ENCODE measurements at places on chromosomes 2 and 18. TPM values are rescaled to one million over a fixed set of nuclear protein-coding genes. Genes with fewer than 3 reads are reported as not detected.

DNA sequence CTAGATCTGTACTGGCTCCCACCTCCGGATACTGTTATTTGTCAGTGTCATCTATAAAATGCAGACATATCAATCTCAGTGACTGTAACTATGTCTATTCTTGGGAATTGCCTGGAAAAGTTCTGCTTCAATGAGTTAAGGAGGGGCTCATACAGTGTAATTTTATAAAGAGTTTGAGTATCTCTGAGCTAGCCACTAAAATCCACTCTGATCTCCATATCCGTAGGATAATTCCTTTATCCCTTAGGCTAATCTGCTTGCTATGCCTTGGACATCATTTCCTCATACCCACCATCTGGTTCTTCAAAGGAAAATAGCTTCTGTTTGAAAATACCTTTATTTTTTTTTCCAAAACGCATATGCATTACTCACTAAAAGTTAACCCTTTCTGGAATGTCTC, 863.2 kb downstream of the SUCLG1 start:
- H3K36me3 ChIP-seq, result no peaks in the 10 kb centered on the region
- no peak for DNase-seq
- H3K4me1 ChIP-seq, result no peaks in the 10 kb centered on the region

DNA sequence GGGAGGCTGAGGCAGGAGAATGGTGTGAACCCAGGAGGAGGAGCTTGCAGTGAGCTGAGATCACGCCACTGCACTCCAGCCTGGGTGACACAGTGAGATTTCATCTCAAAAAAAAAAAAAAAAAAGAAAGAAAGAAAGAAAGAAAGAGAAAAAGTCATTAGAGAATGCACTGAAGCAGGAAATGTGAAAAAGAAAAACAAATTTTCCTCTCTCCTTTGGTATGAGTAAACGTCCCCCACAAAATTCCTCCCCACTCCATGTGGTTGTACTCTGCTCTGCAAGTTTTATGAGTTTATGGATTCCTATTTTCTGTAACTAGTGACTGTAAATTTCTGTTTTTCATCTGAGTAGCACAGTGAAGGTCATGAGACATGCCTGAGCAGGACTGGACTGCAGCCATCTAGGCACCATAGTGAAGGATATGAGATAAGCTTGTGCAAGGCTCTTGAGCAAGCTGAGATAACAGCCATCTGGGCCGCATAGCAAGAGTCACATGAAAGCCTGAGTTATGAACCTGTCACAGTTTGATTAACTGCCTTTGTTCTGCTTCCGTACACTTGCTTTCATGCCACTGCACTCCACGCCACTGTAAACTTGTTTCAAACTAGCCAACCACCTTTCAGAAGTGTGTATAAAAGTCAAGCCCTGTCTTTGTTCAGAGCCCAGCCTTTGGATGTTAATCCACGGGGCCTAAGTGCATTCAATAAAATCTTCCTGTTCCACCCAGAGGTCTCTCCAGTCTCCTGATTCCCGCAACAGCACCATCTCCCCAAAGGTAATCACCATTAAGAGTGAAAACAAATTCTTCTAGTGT, 50.2 kb downstream of the SKA1 start:
- no peaks in the 10 kb centered on the region for H3K27me3 ChIP-seq
- H3K27ac ChIP-seq, result no peak overlapping the region
- DNase-seq, result no peak

DNA sequence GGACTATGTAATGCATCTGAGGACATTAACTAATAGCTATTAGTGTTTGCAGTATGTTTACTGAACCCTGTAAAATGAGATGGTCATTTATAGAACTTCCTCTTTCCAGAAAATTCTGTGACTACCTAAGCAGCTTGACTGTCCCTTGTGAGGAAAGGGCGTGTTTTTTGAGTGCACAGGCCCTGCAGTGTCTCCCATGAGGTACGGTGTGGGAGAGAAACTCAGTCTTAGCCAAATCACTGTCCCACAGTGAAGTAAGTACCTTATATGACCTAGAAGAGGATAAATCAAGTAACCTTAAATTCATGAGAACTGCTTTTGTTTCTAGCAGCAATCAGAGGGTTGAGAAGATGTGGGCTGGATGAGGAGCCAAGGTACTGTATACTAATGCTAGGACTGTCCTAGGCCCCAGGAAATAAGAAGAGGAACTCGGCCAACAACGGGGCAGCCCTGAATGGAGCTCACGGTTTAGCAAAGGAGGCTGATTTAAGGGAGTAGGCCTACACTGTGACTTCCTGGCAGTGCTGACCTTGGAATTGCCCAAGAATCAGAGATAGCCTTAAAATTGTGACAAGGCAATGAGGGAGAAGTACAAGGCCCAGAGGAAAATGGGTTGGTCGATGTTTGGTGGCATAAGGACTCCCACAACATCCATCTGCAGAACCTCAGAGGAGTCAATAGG, 103.5 kb upstream of the CTAGE1 start:
- no peaks in the 10 kb centered on the region for H3K27me3 ChIP-seq
- H3K4me3 ChIP-seq, result no peak overlapping the region
- no peak for DNase-seq
- H3K36me3 ChIP-seq, result no peaks in the 10 kb centered on the region

GRCh38 chr2:137262594-137262993, 497.2 kb downstream of the THSD7B start:
- no peaks in the 10 kb centered on the region for H3K36me3 ChIP-seq
- H3K27me3 ChIP-seq, result no peaks in the 10 kb centered on the region
- no peak for DNase-seq
- no peak overlapping the region for H3K27ac ChIP-seq

Gene XDH
- not detected for total RNA-seq

- no peaks in the 10 kb centered on the region for H3K4me1 ChIP-seq
- no peak for DNase-seq
- H3K27ac ChIP-seq, result no peak overlapping the region
- H3K27me3 ChIP-seq, result no peaks in the 10 kb centered on the region
- no peak overlapping the region for H3K4me3 ChIP-seq
Observed at GRCh38 chr18:39057423-39058064, 1491.9 kb upstream of the CELF4 start.

- H3K4me1 ChIP-seq, result no peaks in the 10 kb centered on the region
- DNase-seq, result no peak
- H3K27me3 ChIP-seq, result no peaks in the 10 kb centered on the region
- no peak overlapping the region for H3K4me3 ChIP-seq
- H3K36me3 ChIP-seq, result no peaks in the 10 kb centered on the region
- no peak overlapping the region for H3K27ac ChIP-seq
Observed at GRCh38 chr2:35794796-35795450, 560.7 kb upstream of the CRIM1 start.

DNA sequence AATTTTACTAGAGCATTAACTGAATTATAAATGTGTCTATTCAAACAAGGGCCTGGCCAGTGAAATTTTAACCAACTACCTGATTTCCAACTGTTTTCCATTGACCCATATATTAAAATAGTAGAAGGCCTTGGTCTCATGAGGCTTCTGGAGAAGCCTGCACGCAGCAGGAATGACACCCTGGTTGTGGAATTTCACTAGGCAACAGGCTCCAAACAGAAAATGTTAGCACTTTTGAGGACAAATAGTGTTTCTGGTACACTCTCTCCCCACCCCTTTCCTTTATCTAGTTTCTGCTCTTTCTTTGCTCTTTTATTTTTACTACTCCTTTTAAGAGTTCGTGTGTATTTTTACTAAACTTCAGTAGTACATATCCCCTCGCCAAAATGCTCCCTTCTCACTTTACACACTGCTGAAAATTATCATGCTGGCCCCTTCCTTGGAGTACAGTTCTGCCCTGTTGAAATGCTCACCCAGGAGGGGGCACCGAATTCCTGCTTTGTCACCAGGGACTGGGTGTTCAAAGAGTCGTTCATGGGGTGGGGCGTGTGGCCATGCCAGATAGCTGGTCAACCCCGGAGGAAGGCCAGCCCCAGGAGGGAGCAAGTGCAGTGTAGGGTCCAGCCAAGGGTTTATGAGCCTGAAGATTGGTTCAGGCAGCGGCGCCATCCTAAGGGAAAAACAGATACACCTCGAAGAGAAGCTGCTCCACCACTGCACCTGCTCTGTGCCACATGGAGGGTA, 22.1 kb upstream of the COL6A3 start:
- DNase-seq, result no peak
- H3K27ac ChIP-seq, result peak overlapping the region; percentile 22
- no peaks in the 10 kb centered on the region for H3K27me3 ChIP-seq
- no peaks in the 10 kb centered on the region for H3K36me3 ChIP-seq
- H3K4me1 ChIP-seq, result peaks cover 45% of the 10 kb centered on the region
- H3K4me3 ChIP-seq, result no peak overlapping the region

Gene C2orf80
- total RNA-seq, result not detected

GRCh38 chr2:150188177-150188576, 299.3 kb downstream of the RND3 start:
- H3K27ac ChIP-seq, result no peak overlapping the region
- H3K36me3 ChIP-seq, result no peaks in the 10 kb centered on the region
- no peak for DNase-seq
- no peaks in the 10 kb centered on the region for H3K4me1 ChIP-seq

DNA sequence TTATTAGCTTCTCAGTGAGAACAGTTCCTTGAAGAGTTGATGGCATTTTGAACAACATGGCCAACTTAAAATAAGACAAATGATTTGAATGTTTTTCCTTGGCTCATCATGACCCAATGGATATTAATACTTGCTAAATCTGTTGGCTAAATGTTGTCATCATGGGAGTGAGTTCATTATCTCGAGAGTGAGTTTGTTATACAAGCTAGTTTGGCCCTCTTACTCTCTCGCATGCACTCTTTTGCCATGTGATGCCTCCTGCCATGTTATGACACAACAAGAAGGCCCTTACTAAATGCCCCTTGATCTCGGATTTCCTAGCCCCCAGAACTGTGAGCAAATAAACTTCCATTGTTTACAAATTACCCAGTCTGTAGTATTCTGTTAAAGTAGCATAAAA, 22.9 kb upstream of the SANBR start:
- no peak overlapping the region for H3K4me3 ChIP-seq
- H3K27me3 ChIP-seq, result no peaks in the 10 kb centered on the region
- no peaks in the 10 kb centered on the region for H3K36me3 ChIP-seq
- no peak overlapping the region for H3K27ac ChIP-seq

DNA sequence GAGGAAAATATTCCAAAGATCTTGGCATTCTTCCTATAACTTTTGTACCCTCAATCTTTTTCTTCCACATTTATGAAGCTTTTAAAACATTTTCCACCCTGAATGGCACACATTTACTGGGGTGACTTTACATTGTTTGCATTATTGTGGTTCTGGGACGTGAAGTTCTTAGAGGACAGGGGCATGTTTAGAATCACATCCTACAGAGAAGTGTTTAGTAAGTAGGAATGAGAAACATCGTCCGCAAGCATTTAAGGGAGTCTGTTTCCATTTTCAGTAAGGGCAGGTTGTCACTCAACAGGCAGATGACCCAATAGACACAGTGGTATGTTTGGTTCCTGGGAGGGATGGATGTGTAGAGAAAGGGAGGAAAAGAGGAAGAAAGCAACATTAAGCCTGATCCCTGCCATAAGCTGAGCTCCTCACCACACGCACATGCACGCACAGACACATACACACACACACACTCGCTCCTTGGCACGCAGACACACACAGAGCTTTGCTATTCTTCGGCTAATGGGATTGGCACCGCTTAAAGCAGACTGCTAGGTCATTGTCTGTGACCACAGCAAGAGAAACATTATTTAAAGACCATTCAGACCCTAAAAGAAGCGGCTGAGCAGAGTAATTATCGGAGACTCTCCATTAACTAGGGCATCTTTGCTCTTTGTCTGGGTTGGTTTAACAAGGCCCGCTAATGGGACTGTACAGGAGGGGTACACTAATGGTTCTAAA, 14.2 kb upstream of the PLEKHM3 start:
- peaks cover 17% of the 10 kb centered on the region for H3K4me1 ChIP-seq
- no peaks in the 10 kb centered on the region for H3K36me3 ChIP-seq
- H3K27ac ChIP-seq, result no peak overlapping the region
- no peak for DNase-seq

DNA sequence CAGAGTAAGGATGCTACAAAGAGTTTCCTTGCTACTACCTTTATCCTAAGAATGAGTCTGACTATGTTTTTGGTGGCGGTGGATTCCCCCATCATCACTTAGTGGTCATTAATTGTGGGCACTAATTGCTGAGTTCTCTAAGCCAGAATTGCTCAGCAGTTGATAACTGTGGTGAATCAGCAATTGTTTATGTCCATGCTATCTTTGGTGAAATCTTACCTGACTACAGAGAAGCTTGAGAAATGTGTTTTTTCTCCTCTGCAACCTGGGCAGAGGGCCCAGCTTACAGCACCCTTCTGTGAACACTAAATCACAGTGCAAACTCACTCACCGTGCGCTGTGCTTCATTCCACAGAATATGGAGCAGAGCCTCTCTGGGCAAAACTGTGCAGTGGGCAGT, 683.6 kb downstream of the CNTNAP5 start:
- DNase-seq, result no peak
- no peaks in the 10 kb centered on the region for H3K4me1 ChIP-seq
- H3K36me3 ChIP-seq, result no peaks in the 10 kb centered on the region
- no peaks in the 10 kb centered on the region for H3K27me3 ChIP-seq
- no peak overlapping the region for H3K27ac ChIP-seq

Gene RESP18
- total RNA-seq, result not detected

Gene SH3RF3
- total RNA-seq, result 2.8 TPM

- no peaks in the 10 kb centered on the region for H3K36me3 ChIP-seq
- H3K4me3 ChIP-seq, result no peak overlapping the region
- H3K4me1 ChIP-seq, result peaks cover 42% of the 10 kb centered on the region
- no peak for DNase-seq
Observed at GRCh38 chr2:20632446-20632990, 18.4 kb downstream of the HS1BP3 start.

DNA sequence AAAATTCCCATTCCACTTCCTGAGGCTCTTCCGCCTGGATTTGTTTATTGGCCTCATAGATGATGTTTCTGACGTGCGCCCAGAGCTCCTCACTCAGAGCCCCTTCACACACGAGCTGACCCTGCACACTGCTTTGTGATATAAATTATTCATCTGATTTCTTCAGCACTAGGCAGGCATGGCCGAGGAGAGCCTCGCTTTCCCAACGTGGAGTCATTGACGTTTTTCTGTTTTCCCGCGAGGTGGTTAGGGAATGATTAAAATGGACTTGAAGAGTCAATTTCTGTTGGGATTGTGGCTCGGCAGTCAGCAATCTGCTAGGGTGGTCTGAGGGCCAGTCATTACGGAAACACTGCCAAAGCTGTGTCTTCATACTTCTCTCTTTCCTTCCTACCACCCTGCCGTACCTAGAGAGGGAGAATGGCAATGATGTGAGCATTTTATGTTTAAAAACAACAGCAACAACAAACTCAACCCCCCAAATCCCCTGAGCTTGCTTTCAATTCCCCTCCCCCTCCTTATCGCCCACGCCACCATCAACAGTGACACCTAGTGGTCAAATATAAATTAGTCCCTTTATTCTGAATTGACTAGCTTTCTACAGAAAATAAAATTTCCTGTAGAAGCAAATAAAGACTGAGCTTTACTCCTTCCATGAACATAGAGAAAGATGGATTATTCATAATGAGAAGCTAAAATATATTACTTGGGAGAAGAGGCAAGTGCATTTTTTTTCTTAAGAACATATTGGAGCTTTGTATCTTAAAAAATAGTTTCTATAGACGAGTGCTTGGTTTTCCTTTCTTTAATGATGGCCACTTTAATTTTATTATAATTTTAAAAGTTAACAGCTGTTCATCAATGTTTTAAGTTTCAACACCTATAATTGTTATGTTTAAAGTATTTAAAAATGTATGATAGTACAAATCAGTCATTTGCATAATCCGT, 285.1 kb downstream of the MTX2 start:
- H3K4me1 ChIP-seq, result no peaks in the 10 kb centered on the region
- peak overlapping the region; percentile 57 for H3K27ac ChIP-seq
- peak overlapping the region; percentile 23 for H3K4me3 ChIP-seq
- H3K36me3 ChIP-seq, result no peaks in the 10 kb centered on the region
- no peaks in the 10 kb centered on the region for H3K27me3 ChIP-seq

Gene FER1L5
- 0.54 TPM for total RNA-seq

- no peaks in the 10 kb centered on the region for H3K4me1 ChIP-seq
- H3K27me3 ChIP-seq, result no peaks in the 10 kb centered on the region
- H3K36me3 ChIP-seq, result peaks cover 53% of the 10 kb centered on the region
- no peak for DNase-seq
- H3K27ac ChIP-seq, result no peak overlapping the region
Observed at GRCh38 chr2:216450784-216451183, 38.5 kb downstream of the SMARCAL1 start.

Gene FLACC1
- 2.3 TPM for total RNA-seq

All from thyroid gland (tissue), 4 donors.